Omental fat pad (tissue), 4 donors: ENCODE measurements at places on chromosomes 3 and 15. TPM values are rescaled to one million over a fixed set of nuclear protein-coding genes. Genes with fewer than 3 reads are reported as not detected.

Gene CPNE9
- total RNA-seq = not detected

Gene TGM5
- total RNA-seq = 0.28 TPM

Gene PLSCR5
- not detected for total RNA-seq

Gene CD86
- 21.6 TPM for total RNA-seq

Gene GFM1
- 45.4 TPM for total RNA-seq

Gene CHDH
- total RNA-seq = 0.63 TPM

Gene GOLGA8N
- 9.2 TPM for total RNA-seq

Gene EPHA3
- 5.9 TPM for total RNA-seq

Gene ZDHHC23
- 4.8 TPM for total RNA-seq

Gene OCA2
- total RNA-seq = 1.1 TPM

Gene SPINK8
- total RNA-seq = not detected

Gene PTX3
- 257 TPM for total RNA-seq

Gene ARL14
- not detected for total RNA-seq

Gene TERC
- total RNA-seq = 54.1 TPM

Gene GPR160
- total RNA-seq = 5.5 TPM

Gene P2RY1
- total RNA-seq = 4.9 TPM

Gene SLC33A1
- total RNA-seq = 30.4 TPM

Gene RYK
- total RNA-seq = 69.3 TPM

Gene C3orf70
- 2.8 TPM for total RNA-seq

Gene BOC
- total RNA-seq = 28.1 TPM
